ENCODE measurements at places on chromosomes 12 and 14.

DNA sequence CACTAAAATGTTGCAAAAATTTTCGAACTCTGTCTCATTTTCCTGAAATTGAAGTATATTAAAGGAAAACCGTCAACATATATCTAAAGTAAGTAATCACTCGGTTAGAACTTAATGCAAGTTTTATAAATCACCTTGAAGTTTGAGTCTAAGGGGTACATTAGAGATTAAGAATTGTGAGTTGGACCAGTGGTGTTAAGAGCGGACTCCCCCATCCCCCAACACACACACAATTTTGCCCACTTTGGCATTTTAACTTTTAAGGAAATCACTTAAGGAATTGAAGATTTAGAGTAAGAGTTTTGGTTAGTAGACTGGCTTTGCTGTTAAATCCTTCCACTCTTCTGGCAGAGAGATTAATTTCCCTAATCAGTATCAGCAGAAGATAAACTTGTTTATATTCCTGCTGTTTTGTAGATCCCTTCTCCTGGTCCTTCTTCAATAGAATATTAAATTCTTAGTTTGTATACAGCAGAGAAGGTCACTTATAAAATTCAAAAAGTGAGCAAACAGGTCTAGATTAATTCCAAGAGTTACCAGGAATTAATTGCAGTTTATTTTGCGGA is 1.5 kb downstream of the HIF1A start:
- DNase-seq: no peak

DNA sequence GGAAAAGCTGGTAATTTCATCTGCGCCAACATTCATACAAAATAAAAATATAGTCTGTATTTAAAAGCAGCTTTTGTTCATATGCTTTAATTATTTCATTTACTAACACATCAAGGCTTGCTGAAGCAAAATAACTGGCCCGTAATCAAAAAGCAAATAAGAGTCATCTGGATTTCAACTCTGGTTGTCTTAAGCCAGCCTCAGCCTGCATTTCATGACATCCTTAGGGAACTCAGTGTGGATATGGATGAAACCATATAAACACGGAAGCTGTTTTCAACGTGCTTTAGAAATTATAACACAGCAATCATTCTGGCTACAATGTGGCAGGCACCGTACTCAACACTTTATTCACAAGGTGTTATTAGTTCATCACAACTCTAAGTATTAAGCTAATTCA is 852 bp downstream of the COX16 start:
- no peak for DNase-seq

DNA sequence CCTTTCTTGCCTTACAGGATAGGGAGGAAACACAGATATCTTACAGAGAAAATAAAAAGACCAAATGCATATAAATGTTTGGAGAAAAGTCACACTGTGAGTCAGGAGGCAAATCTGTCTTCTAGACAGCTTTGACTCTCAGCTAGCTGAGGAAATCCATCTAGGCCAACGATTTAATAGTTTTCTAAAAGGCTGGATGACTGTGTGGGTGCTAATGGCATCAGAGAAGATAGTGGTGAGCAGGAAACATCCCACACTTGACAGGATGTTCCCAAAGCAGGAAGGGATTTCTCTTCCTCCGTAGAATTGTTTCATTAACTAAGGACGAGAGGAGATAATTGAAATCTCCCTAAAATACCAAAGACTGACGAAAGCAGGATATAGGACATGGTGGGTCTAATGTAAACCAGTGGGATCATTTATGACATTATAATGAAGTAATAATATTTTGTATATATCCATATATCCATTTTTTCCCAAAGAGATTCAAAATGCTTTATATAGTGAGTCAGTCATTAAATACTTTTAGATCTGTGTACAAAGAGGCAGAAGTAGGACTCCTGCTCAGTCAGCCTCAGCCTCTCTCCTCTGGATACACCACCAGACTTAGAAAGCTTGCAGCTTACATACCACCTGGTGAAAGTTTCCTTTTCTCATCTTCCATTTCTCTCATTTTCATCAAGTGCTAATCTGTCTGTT is 44.3 kb upstream of the PSMA6 start:
- DNase-seq: no peak

GRCh38 chr12:100963381-100963780 is 168.8 kb downstream of the ANO4 start:
- DNase-seq: no peak
